Activated CD4-positive, alpha-beta T cell treated with anti-CD3 and anti-CD28 coated beads for 24 hours (primary cell): ENCODE measurements at places on chromosomes 4 and X.
A peak's percentile ranks its signal among the peaks of the same experiment; 100 is the strongest.

GRCh38 chr4:86890790-86891189 is 1.4 kb downstream of the C4orf36 start:
- no peak for DNase-seq

DNA sequence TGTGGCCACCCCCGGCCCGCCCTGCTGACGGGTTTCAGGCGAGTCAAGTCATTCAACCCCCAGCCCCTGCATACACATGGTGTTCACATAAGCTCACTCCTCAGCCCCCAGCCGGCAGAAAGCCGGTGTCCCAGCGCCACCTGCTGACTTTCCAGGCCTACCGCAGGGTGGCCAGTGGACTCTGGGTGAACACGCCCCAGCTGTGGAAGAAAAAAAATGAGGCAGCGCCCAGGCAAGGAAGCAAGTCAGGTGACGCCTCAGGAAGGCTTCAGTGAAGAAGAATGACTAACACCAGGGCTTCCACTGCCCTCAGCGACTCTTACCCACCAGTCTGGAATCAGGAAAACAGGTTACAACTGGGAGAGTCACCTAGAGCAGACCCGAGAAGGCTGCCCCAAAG is 15.8 kb downstream of the BCAP31 start:
- DNase-seq, result peak; percentile 29

DNA sequence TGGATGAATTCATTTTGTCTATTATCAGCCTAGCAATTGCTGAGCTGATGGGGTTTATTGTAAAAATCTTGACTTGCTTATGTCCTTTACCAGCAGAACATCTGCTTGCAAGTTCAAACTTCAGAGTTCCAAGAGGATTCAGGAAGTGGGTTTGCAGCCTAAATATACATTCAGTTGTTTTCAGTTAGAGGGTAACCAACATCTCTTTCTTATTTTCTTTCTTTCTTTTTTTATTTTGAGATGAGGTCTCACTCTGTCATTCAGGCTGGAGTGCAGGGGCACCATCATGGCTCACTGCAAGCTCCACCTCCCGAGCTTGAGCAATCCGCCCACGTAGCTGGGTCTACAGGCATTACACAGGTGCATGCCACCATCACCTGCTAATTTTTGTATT is 31.4 kb upstream of the FHL1 start:
- DNase-seq, result no peak

GRCh38 chrX:130321550-130321949 is 18.2 kb upstream of the SLC25A14 start:
- DNase-seq, result no peak

- DNase-seq, result no peak
These were observed 2.3 kb upstream of the AMBN start for GRCh38 chr4:70589785-70590184.

- DNase-seq, result no peak
These were observed 58.7 kb downstream of the RWDD4 start for GRCh38 chr4:183600189-183600685.

- DNase-seq, result no peak
These were observed 427.0 kb upstream of the CPEB2 start for GRCh38 chr4:14575289-14575688.

DNA sequence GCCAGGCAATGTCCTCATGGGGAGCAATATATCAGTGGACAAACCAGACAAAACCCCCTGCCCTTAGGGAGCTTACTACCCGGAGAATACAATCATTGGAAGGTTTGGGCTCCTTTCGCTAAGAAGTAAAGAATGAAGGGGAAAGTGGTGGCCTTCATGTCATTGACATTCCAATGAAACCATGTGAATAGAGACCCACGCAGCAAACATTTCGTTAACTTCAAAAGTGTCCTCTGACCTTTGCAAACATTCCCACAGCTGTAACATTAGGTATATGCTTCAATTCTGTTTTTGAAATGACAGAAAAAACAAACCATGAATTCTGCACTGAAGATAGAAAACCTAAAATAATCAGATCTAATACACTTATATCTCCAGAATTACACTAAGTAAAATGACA is 7.0 kb downstream of the ATP8A1 start:
- DNase-seq, result no peak
